ENCODE measurements at places on chromosomes 3 and 15. TPM values are rescaled to one million over a fixed set of nuclear protein-coding genes. Genes with fewer than 3 reads are reported as not detected.

Gene CCDC191
- 11.7 TPM for total RNA-seq

Gene CA12
- 237 TPM for total RNA-seq

Gene ZNF385D
- 8.9 TPM for total RNA-seq

Gene CIB2
- total RNA-seq = 13.7 TPM

Gene GOLGA8G
- not detected for total RNA-seq

Gene SLC2A2
- total RNA-seq = 12.6 TPM

Gene CP
- 72.1 TPM for total RNA-seq

Gene CDCP1
- total RNA-seq = 39.6 TPM

Gene ARF4
- total RNA-seq = 123 TPM

Gene LRRC34
- total RNA-seq = 4.0 TPM

Gene SCAPER
- 39.4 TPM for total RNA-seq

Gene LTK
- total RNA-seq = 0.91 TPM

Gene XIRP1
- 0.09 TPM for total RNA-seq

Gene GOLGA8T
- not detected for total RNA-seq

Gene TGM4
- total RNA-seq = not detected

Gene MYH15
- total RNA-seq = 0.44 TPM

Gene EFL1
- 16.6 TPM for total RNA-seq

Gene AEN
- total RNA-seq = 17.4 TPM

Gene SLC6A11
- 0.38 TPM for total RNA-seq

Gene CHRNA5
- total RNA-seq = 0.76 TPM

Gene NOX5
- total RNA-seq = 0.60 TPM

Gene TEX55
- not detected for total RNA-seq

Gene RHCG
- 1.5 TPM for total RNA-seq

Gene RBMS3
- total RNA-seq = 48.8 TPM

Gene GOLGA8J
- not detected for total RNA-seq

Gene DNAH12
- total RNA-seq = 0.38 TPM

Gene DNAH1
- total RNA-seq = 12.1 TPM

Gene CCR9
- total RNA-seq = 0.22 TPM

Gene WDR76
- total RNA-seq = 4.8 TPM

Gene LARP6
- total RNA-seq = 21.0 TPM

Gene TIPIN
- 7.5 TPM for total RNA-seq

Gene SMARCC1
- total RNA-seq = 80.4 TPM

Gene GOLGA8N
- total RNA-seq = 14.7 TPM

Gene ANKRD34C
- total RNA-seq = not detected

All from kidney (tissue), 22 donors.